NCI-H526 treated with DMSO at 0.1 percent for 48 hours (cell line): ENCODE measurements at places on chromosomes 13 and 19.

DNA sequence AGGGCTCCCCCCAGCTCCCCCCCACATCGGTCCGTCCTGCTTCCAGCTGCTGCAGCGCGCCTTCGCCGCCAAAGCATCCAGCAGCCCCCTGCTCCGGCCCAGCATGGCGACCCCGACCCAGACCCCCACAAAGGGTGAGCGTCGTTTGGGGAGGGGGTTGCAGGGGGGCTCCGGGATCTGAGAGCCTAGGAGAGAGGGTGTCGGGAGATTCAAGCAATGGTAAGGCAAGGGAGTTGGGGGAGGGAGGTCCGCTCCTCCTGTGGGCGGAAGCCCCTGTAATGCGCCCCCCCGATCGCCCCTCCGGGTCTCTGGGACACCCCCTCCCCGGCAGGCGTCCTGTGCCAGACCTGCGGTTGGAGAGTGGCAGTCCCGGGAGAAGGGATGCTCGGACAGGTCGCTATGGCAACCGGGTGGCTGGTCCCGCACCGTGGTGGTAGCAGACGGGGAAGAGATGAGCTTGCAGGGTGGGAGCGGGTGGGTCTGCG lies at the start of gene FXYD7:
TSS of gene FXYD7 (plus strand) at position 25 of the 485 bp plus-strand sequence. CDS start at position 104, 79 bp downstream.
- no peak for DNase-seq

DNA sequence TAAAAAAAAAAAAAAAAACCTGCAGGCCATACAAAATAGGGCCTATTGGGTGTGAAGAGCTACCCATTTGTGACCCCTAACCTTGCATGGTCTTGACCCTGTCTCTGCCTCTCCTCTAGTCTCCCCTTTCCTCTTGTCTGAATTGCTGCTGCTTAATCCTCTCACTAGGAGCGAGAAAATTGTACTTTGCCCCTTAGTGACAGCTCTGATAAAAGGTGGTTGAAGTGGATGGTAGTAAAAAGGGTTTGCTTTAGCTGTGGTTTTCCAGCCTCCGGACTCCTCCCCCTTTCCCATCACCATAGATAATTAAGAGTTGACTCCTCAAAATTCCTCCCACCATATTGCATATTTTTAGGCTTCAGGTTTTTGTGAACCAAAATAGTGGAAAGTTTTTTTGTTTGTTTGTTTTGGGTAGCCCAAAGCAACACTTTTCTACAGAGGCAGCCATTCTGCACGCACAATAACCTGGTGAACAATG lies 23.5 kb downstream of the ACTN4 start:
- peak; percentile 12 for DNase-seq

GRCh38 chr19:10923260-10924112 lies 5.0 kb downstream of the YIPF2 start:
- DNase-seq = no peak

- DNase-seq = no peak
These were observed 20.5 kb downstream of the EPS8L1 start for GRCh38 chr19:55096061-55096701.

GRCh38 chr19:16914421-16914820 lies 25.6 kb downstream of the F2RL3 start:
- DNase-seq = no peak

DNA sequence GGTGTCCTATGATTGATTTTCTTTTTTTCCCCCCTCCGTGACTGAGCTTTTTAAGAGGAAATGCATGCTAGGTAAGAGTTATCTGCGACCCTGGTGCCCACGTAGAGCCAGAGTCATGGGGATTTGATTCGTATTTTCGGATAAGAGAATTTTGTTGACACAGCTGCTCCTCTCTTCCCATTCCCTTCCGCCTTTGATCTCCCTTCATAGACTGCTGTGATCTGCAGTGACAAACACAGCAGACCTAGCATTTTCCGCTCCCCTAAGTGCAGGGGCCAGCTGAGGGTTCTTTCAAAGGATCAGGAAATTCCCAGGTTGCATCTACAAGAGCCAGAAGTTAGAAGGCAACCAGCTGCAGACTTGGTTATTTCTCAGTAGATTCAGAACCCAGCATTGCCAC lies 70.5 kb downstream of the ZNF568 start:
- DNase-seq = no peak

DNA sequence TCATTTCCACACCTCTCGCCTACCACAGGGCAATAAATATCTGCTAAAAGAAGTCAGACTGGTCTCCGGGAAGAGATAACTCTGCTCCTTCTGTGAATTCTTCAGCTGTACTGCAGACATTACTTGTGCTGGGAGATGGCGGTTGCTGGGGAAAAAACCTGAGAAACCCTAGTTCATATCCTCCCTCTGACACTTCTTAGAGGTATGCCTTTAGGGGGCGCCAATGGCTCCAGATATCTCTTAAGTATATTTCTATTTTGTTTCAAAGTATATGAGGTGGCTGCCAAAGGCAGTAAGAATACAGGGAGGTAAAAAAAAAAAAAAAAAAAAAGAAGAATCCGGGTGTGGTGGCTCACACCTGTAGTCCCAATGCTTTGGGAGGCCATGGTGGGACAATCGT lies 175.2 kb downstream of the PAN3 start:
- no peak for DNase-seq

DNA sequence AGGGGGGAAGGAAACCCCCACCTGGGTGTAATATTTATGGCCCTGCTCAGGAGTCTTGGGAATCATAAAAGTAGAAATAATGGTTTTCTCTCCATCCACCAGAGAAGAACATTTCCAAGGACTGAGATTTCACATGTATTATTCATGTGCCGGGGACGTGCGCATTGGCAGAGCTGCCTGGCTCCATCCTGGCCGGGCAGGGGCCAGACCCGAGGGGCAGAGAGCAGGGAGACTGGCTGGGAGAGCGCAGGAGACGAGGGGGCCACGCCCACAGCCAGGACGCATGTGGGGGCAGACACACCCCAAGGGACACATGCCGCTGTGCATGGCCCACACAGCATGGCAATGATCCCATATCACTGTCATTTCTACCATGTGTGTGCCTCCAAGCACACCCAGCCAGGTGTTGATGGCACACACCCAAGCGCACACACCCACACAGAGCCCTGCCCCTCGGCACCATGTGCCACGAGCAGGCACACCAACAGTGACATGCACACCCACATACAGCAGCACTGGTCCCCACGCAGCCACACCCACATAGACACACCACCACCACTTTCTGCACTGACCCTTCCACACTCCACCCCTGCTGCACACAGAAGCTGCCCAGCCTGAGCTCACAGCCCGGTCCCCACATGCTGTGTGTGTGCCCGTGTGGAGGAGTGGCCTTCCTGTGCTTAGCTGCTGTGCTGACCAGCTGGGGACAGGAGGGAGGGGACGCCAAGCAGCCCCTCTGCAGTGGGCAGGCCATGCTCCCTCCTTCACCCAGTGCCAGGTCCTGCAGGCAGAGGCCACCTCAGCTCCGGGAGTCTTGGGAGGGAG lies 39.3 kb downstream of the CEBPG start:
- no peak for DNase-seq

GRCh38 chr13:102401265-102401664 lies 583 bp downstream of the FGF14 start:
- DNase-seq = no peak

DNA sequence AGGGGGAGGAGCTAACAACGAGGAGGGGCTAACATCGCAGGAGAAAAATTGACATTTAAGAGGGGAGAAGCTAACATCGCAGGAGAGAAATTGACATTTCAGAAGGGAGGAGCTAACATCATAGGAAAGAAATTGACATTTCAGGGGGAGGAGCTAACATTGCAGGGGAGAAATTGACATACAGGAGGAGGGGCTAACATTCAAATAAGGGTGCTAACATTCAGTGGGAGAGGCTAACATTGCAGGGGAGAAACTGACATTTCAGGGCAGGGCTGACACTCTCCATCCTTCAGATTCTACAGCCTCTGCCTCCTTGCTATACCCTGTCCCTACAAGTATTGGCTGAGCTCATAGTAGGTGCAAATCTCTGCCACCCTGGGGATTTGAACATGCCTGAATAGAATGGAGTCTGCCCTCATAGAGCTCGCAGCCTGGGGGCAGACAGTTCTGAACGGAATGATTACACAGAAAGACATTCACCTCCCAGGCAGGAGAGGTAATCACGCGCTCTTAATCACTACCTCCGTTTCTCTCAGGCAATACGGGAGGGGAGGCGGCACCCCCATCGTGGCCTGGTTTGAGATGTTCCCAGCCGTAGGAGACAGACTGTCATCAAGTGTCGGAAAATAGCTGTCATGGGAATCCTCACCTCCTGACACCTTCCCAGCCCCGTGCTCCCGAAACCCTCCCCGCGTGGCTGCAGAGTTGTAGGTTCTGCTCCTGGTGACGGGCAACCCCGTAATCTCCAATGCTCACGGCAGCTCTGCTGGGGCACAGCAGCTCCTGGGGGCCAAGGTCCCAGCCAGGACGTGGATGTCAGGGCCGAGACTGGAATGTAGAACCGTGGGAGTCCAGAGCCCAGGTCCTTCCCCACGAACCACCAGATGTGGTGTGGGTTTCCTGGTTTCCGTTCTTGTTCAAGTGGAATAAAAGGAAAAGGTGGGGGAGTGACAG lies 9.5 kb downstream of the GPR32 start:
- DNase-seq = no peak

GRCh38 chr19:16604615-16605014 lies 23.4 kb downstream of the MED26 start:
- no peak for DNase-seq

- DNase-seq = no peak
These were observed 121.8 kb downstream of the AKAP11 start for GRCh38 chr13:42393573-42394360.

DNA sequence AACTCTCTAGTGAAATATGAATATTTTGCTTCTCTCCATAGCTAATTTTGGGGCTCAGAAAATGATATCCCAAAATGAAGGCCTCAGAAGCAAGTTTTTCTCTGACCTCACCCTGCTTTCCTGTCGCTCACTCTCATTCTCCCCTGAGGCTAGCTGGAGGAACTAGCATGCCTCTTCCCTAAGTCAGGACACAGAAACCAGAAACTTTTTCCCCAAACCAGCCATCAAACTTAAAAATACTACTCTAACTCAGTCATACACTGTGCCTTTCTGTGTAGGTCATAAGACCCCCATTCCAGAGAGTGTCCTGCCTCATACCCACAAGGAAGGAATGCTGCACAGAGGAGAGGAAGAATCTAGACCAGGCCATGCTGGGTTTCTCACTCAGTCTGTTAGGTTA lies 329.6 kb downstream of the PCDH20 start:
- DNase-seq = no peak

DNA sequence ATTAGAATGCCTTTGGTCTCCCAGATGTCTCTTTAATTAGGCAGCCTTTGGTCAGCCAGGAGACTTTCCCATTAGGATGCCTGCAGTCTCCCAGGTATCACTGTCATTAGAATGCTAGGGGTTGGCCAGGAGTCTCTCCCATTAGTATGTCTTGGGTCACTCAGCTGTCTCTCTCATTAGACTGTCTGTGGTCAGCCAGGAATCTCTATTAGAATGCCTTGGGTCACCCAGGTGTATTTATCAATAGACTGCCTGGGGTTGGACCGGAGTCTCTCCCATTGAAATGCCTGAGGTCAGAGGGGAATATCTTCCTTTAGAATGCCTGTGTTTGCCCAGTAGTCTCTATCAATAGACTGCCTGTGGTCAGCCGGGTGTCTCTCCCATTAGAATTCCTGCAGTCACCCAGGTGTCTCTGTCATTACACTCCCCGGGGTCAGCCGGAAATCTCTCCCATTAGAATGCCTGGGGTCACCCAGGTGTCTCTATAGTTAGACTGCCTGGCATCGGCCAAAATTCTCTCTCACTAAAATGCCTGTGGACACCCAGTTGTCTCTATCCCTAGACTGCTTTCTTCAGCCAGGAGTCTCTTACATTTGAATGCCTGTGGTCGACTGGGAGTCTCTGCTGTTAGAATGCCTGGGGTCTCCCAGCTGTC lies 1460.3 kb downstream of the UQCRFS1 start:
- no peak for DNase-seq

DNA sequence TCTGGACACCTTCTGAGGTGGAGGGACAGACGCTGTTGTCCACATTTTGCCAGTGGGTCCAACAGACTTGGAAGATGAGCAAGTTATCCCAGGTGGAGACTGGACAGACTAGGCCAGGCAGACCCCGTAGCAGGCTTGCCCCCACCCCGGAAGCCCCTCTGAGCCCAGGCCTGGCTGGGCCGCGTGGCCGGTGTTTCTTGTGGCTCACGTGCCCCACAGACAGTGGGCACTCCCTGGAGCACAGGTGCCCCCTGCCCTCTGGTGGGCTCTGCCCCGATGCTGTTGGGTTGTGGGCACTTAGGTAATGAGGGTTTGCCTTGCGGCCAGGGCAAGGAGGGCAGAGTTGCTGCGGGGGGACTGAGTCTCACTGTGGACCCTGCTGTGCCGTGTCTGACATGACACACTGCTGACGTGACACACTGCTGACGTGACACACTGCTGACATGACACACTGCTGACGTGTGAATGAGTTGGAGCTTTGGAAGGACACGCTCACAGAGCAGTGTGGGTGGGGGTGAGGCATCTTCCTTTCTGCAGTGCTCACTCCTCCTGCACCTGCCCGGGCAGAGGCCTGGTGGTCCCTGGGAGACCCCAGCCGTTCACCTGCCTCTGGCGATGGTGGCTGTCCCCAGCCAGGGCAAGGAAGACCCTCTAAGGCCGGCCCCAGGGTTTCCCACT lies 25.1 kb downstream of the DOT1L start:
- no peak for DNase-seq

DNA sequence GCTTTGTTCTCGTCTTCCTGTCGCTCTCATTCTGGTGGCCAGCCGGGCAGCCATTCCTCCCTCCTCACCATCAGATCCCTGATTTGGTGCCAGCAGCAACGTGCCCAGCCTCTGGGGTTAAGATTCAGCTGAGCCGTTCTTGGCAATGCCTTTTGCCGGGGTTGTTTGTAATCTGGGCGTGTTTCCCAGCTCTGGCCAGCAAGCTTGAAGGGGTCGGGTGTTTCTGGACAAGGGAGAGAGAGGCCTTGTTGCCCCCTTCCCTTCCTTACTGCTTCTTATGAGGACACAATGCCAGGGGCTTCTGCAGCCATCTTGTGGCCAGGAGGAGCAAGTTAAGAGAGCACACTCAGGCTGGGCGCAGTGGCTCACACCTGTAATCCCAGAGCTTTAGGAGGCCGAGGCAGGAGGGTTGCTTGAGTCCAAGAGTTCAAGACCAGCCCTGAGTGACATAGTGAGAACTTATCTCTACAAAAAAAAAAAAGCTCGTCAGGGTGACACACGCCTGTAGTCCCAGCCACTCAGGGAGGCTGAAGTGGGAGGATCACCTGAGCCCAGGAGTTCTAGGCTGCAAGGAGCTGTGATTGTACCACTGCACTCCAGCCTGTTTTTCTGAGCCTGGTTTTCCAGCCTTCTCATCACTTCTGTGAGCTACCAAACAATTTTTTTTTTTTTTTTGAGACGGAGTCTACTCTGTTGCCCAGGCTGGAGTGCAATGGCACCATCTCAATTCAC lies 10.7 kb upstream of the CRTC1 start:
- no peak for DNase-seq
